ENCODE measurements at places on chromosomes 4 and X.

GRCh38 chrX:138756234-138756633 is 44.7 kb upstream of the FGF13 start:
- no peak for DNase-seq

- no peak for DNase-seq
Measured at GRCh38 chr4:14783011-14783877, 219.0 kb upstream of the CPEB2 start.

DNA sequence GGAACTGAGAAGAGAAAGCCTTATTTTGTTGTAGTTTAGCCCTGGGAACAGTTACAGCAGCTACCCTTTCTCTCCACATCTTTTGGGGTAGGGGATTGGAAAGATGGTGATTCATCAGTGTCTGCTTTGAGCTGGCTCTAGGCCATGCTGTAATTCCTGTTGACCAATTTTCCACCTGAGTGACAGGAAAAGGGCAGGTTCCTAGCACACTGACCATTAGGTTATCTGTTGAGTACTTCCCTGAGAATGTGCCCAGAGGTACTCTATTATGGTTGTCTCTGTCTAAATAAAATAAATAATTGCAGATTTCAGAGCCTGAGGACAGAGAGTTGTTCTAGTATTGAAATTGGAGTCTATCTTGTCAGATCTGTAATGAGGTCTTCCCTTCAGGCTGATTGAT is 109.0 kb downstream of the ENOX2 start:
- DNase-seq: no peak

GRCh38 chr4:3674479-3674851 is 91.7 kb upstream of the ADRA2C start:
- DNase-seq: no peak

DNA sequence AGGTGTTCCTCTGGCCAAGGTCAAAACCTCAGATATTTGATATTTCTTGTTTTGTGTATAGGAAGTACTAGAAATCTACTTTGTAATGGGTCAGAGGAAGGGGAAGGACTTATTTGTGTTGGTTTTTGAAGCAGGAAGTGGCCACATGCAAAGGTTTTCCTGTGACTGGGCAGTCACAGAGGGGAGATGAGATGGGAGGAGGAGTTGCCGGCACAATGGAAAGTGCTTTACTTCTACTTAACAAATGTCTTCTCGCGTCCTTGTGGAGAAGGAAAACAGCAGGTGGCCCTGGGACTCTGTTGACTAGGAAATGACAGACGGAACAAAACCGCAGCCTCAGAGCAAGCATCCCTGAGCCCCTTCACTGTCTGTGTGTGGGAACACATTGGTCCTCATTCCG is 46.6 kb downstream of the SHROOM2 start:
- no peak for DNase-seq

GRCh38 chr4:161892951-161893350 is 270.8 kb downstream of the FSTL5 start:
- no peak for DNase-seq

- DNase-seq: no peak
Measured at GRCh38 chr4:2962614-2963174, 512 bp downstream of the NOP14 start.

DNA sequence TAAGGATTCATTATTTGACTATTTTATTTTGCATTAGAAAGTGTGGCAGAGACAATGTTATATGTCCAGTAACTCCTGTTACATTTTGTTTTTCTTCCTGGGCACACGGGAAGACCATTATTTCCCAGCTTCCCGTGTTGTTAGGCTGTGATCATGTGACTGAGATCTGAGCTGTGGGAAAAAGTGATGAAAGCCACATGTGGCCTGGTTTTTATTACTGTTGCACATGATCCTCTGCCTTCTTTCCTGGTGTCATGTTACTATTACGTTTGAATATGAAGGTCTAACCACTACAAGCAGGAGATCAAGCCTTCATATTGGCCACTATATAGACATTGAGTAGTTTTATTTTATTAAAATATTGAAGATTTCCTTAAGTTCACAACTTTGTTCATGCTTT is 28.2 kb upstream of the MID1 start:
- no peak for DNase-seq

DNA sequence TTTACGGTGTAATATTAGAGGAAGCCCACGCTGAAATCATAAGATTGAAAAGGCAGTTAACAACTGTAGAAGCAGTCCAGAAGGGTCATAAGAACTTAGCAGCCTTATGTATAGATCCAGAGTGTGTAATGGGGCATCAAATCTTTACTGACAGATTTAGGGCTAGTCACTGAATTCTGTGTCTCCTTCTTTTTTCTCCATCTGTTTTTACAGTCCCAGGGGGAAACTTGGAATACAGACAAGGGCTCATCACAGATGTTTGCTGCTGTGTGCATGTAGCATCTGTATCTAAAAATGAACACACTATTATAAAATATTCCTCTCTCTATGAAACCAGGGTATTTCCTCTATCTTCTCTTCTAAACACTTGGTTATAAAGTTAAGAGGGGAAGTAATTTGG is 43.9 kb downstream of the CYSLTR1 start:
- DNase-seq: no peak

GRCh38 chr4:1373892-1374705 is 27.1 kb downstream of the UVSSA start:
- no peak for DNase-seq

DNA sequence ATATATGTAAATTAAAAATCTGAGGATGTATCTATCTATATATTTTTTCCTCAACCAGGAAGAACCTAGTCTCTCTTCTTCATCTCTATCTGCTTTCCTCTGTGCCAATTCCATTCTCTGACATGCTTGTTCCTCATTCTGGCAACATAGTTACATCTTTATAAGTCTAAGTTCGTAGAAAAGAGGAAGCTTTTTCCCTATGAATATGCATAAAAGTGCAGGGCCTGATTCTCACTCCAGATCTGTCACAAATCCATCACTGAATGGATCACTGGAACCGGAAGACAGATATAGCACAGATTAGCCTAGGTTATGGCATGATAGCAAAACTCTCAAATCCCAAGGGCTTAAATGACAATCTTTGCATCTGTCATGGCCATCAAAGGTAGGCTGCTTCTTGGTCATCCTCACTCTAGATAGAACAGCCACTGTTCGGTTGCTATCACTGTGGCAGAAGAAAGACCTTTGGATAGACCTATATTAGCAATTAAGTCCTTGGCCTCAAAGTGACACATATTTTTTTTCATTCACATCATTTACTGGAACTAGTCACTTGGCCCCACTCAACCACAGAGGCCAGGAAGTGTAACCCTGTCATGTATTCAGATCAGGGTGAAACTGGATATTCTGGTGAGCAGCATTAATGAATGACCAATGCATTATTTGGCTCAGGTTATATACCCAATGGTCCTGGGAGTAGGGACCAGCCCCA is 22.2 kb downstream of the DTHD1 start:
- no peak for DNase-seq

- DNase-seq: no peak
Measured at GRCh38 chrX:98057176-98057575, 1173.5 kb downstream of the RPA4 start.

- no peak for DNase-seq
Measured at GRCh38 chr4:121041307-121042090, 30.8 kb downstream of the NDNF start.

GRCh38 chrX:48924270-48924669 is 5.4 kb upstream of the PIM2 start:
- no peak for DNase-seq

GRCh38 chr4:74014332-74014731 is 15.9 kb upstream of the CXCL5 start:
- no peak for DNase-seq

DNA sequence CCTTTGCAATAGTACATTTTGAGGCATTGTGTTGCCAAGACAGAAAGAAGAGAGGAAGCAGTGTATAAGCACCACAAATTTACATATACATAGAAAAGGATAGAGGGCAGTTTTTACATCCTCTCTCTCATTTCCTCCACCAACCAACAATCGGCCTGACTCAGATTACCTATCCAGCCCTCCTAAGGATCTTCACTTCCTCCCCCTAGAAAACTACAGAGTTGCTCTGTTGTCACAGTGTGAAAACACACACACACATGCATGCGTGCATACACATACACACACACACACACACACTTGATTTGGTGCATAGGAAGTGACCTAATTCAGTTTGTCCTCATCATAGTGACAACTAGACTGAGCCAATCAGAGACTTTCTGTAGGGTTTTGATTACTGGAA is 98.8 kb upstream of the SPRY1 start:
- no peak for DNase-seq

DNA sequence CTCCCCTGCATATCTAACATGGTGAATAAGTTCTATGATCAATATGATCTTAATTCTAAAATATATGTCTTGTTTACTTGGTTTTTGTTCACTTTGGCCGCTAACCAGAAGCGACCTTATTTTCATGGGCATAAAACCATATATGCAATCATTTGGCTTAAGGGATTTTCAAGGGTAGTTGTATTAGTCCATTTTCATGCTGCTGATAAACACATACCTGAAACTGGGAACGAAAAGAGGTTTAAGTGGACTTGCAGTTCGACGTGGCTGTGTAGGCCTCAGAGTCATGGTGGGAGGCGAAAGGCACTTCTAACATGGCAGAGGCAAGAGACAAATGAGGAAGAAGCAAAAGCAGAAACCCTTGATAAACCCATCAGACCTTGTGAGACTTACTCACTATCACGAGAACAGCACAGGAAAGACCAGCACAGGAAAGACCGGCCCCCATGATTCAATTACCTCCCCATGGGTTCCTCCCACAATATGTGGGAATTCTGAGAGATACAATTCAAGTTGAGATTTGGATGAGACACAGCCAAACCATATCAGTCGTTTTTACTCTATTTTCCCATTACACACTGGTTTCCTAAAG is 114.3 kb upstream of the CPEB2 start:
- no peak for DNase-seq

DNA sequence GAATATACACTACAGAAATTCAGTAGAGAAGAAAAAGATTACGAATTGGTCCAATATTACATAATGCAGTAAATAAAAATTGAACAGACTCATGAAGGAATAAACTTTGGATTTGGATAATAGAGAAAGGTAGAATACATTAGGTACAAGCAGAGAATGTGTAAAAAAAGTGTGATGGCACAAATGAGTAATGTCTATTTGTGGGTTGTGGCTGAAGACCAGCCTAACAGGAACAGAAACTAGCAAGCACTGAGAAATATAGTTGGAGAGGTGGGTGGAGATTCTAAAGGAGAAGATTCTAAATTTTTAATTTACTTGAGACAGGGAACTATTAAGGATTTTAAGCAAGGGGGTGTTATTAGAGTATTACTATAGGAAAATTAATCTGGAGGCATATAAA is 15.2 kb upstream of the CLOCK start:
- no peak for DNase-seq

GRCh38 chr4:102560571-102561341 is 59.6 kb downstream of the NFKB1 start:
- DNase-seq: no peak

GRCh38 chrX:15939737-15940136 is 85.1 kb upstream of the AP1S2 start:
- DNase-seq: no peak

DNA sequence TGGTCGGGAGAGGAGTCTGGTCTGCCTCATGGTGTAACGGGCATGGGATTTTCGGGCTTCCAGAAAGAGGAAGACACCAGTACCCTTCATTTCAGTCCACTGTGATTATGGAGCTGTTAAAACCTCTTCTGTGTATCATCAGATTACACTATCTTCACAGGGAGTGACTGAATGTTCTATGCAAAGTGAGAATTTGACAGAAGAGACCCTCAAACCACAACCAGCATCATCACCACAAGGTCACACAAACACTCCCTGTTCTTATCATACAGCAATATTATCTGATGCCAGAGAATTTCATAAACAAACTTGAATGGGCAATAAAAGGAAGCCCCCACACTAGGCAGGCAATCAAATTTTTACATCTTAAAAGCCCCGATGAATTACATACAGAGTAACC is 164.2 kb downstream of the PDGFRA start:
- DNase-seq: no peak

DNA sequence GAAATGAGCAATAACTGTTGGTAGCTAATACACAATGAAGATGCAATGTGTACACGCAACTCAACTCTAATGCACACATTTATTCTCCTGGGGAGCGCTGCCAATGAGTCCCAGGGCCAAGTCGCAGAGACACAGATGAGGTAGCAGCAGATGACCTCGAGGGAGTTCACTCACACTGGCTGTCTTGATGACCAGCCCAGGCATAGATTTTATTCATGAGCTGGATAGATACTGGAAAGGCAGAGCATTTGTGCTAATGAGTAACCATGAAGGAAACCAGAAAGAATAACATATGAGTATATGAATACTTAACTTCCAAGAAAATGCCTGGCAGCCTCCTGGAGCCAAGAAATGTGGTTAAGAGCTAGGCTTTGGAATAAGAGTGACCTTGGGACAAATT is 42.3 kb downstream of the RASL11B start:
- no peak for DNase-seq

DNA sequence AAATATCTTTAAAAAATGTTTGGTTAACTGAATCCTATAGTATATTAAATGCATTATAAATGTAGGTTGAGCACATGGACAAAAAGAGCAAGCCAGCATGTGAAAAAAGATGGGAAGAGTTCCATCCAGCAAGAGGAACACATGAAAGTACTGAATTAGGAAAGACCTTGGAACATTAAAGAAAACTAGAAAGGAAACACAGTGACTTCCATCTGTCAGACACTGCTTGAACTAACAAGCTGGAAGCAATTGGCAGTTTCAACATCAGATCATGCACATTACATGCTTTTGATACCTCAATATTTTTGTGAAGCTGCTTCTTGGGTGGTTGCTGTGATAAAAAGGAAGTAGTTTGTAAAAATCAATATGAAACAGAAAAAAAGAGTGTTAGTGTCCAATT is 626.8 kb upstream of the GNPDA2 start:
- no peak for DNase-seq

GRCh38 chrX:15881381-15881897 is 26.8 kb upstream of the AP1S2 start:
- DNase-seq: no peak

GRCh38 chr4:24924309-24924781 is 11.5 kb upstream of the CCDC149 start:
- no peak for DNase-seq

- DNase-seq: no peak
Measured at GRCh38 chr4:85672959-85673358, 198.0 kb downstream of the ARHGAP24 start.

DNA sequence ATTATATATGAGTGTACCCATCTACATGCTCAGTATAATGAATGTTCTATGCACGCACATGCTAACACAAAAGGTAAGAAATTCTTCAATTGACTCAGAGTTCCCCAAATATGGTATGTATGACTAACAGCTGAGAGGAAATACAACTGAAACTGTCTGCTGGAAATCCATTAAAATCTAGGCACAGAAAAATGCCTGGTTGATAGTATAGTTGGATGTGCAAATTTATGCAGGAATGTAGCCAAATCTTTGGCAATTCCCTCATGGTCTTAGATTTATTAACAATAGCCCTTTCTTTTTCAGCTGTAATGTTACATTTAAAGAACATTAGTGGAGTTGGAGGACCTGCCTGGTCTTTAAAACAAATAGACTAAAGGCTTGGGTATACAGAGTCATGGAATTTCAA is 5.5 kb downstream of the CAMK2D start:
- no peak for DNase-seq

- no peak for DNase-seq
Measured at GRCh38 chrX:120358737-120359456, 3.0 kb upstream of the ATP1B4 start.
